ENCODE measurements at places on chromosomes 16 and 17.
A peak's percentile ranks its signal among the peaks of the same experiment; 100 is the strongest.

GRCh38 chr17:49567871-49568694, 7.6 kb upstream of the NXPH3 start:
- peak; percentile 83 for DNase-seq

DNA sequence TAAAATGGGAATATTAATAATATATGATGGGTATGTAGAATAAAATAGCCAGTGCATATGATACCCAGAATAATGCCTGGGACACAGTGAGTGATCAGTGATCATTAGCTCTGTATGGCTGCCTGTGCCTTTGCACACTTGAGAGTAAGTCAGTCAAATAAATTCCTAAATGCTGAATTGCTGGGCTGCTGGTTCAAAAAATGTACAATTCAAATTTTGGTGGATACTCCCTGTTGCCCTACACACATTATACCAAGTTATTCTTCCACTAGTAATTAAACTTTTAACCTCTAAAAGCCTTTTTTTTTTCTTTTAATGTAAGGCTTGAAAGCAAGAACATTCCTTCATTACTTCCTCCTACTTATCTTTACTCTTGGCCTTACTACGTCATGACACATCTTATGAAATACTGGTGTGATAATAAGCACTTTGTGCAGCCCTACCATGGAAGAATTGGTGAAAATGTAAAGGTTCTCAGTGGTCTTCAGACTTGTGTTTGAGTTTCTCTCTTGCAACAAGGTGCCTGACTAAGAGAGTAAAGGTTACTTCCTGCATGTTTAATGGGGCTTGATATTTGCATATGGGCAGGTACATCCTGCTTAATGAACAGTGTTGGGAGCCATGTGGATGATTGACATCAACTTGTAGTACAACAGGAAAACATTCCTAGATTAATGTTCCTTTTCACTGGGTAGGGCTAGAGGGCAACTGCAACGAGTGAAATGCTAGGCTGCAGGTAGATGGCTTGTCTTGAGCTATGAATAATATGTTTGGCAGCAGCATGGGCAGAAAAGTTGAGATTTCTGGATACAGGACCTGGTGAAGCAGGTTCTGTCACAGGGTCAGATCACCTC, 84.3 kb downstream of the PRKCA start:
- DNase-seq = no peak

DNA sequence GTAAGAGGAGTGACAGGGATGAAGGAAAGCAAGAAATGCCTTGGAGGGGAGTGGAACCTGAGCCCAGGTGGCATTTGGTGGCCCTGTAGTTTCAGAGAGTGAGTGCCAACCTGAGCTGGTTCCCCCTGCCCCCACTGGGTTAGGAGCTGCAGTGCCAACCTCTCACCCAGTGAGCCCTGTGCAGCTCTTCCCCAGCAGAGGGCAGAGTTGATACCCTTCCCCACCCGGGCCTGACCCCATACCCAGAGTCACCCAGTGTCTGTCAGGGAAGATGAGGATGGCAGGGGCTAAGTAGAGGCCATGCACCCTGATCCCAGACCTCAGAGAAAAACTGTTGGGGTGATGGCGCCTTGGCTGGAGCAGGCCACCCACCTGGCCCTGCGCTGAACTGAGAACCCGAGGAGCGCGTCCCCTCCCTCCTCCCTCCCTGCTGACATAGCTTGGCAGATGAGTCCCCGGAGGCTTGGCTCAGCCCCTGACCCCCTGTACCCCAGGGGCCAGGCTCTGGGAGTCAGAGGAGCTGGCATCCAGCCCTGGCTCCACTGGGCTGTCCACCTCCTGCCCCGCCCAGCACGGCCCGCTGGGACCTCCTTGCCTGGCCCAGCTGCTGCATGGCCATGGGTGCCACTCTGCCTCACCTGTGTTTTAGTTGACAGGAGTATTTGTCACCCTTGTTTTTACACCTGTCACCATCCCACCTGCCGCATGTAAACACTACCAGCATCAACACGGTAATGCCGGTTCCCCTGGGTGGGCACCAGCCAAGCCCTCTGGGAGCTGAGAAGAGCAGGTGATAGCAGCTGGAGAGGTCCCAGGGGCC, 113.9 kb downstream of the AMFR start:
- DNase-seq = no peak

GRCh38 chr16:72860726-72861562, 187.0 kb downstream of the ZFHX3 start:
- no peak for DNase-seq

- DNase-seq = no peak
Observed at GRCh38 chr17:5758651-5759050, 174.3 kb upstream of the NLRP1 start.

DNA sequence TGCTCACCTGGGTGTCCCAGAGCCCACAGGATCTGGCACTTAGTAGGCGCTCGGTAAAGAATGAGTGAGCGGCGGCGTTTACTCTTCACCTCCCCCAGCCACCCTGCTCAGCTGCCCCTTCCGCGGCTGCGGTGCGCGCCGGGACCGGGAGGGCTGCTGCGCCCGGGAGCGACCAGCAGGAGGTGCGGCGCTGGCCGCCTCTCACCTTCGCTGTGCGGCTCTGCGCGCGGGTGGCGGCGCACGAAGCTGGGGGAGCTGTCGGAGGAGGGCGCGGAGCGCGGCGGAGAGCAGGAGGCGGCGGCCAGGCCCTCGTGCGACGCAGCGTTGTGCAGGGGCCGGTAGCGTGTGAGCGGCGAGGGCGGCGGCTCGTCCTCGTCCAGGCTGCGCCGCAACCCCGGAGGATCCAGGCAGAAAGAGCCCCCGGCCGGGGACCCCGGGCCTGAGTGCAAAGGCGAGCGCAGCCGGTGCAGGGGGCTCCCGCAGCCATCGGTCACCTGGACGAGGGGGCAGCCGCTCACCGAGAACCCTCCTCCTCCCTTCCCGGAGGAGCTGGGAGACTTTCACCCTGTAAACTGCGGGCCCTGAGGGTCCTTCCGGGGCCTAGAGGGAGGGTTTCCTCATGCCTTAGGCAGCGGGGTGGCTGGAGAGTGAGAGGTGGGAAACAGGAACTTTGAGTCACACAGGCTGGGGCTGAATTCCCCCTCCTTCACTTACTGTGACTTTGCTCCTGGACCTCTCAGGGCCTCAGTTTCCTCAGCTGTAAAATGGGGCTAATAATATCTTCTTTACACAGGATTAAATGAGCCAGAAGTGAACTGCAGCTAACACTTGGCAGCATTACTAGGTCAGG, 12.5 kb downstream of the SAMD14 start:
- DNase-seq = peak; percentile 38

Data from activated CD8-positive, alpha-beta memory T cell treated with anti-CD3 and anti-CD28 coated beads for 48 hours (primary cell).